ENCODE measurements at places on chromosomes 3 and 15.

GRCh38 chr15:39102431-39102830 lies 478.4 kb upstream of the THBS1 start:
- DNase-seq = no peak

DNA sequence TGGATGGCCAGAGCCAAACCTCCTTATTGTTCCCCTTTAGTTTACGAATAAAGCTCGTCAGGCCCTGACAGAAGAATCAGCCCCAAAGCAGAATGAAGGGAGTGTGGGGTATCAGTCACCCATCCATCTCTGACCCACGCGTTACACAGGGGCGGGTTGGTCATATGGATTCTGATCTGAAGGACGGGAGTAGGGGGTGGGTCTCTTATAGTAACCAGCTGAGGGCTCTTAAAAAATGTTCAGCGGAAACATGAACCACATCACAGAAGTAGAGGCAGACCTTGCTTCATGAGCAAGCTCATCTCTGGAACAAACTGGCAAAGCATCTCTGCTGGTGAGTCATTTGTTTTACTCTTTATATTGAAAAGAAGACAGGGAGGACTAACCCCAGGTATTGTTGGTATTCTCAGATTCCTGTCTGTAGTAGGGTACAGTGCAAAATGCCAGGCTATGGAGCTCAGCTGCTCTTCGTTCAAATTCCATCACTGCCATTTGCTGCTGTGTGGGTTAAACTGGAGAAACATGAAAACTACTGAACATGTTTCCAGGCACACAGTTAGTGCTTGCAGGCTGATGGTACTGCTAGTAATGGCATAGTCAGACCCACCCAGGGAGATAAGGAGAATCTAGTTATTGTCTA lies at the start of gene CXCR6:
Gene CXCR6, plus strand, starts transcription at position 258 of the 640 bp plus-strand sequence. CDS start 3,018 bp downstream, outside the sequence.
- no peak for DNase-seq

DNA sequence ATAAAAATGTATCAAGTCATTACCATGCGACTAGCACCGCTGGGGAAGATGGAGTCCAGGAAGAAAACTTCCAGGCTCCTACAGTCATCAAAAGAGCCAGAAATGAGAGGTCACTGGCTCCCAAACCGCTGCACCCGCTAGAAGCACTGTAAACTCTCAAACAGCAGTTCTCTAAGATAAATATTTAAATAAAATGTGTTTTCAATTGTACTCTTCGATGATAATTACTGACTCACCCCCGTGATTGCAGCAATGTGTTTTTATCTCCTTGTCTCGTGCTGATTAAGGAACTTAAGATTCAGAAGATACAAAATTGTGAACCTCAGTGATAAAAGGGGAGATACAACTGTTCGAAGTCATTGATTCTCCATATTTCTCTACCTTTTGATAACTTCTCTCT lies 45.8 kb upstream of the FOXP1 start:
- DNase-seq = peak; percentile 13

GRCh38 chr15:62752657-62753517 lies 289.7 kb upstream of the TPM1 start:
- DNase-seq = no peak

DNA sequence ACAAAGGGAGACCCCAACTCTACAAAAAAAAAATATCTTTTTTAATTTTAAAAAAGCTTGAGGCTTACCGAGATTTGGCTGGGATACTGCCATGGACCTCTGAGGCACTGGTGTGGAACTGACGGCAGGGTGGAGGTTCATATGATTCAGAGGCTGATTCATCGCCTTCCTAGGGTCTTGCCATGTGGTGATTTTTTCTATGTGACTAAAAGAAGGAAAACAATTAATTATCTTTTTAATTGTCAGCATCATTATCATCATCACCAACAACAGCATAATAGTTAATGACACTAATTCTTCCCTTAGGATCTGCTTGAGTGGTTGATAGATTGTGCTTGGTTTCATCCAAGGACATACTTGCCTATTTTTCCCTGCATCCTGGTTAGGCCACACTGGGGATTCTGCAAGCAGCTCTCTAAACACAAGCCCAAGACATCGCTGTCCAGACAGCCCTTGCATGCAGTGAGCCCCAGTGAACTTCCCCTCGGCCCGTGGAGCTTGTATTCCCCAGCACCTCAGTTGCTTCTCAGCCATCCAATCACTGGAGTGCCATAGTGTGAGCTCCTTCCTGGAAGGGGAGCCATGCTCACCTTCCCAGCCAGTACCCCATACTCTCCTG lies 84.9 kb downstream of the WWTR1 start:
- peak; percentile 83 for DNase-seq

All from RPMI7951 (cell line).